ENCODE measurements at places on chromosomes 5 and 9. TPM values are rescaled to one million over a fixed set of nuclear protein-coding genes. Genes with fewer than 3 reads are reported as not detected.

- DNase-seq, result no peak
These were observed 200.0 kb downstream of the NR2F1-AS1 start for GRCh38 chr5:93381057-93381456.

DNA sequence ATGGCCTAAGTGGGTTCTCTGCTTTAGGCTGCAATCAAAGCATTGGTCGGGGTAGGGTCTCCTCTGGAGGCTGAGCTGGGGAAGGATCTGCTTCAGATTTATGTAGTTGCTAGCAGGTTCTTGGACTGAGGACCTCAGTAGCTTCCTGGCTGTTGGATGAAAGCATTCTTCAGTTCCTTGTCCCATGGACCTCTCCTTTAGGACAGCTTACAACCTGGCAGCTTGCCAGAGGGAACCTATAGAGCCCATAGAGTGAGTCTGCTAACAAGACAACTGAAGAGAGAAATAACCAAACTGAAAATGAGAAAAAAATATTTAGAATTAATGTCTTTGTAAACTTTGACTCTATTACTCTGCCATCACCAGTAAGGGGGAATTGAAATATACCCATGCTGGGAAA, 12.4 kb downstream of the MRPS30 start:
- no peak for DNase-seq

NR4A3 gene
- polyA plus RNA-seq, result 0.02 TPM

ECM2 gene
- 11.6 TPM for polyA plus RNA-seq

- no peak for DNase-seq
These were observed 70.9 kb downstream of the PRLR start for GRCh38 chr5:35159370-35159742.

- DNase-seq, result no peak
These were observed 47.2 kb upstream of the AGXT2 start for GRCh38 chr5:35094948-35095347.

PFN3 gene
- not detected for polyA plus RNA-seq

PTPN3 gene
- 26.8 TPM for polyA plus RNA-seq

DNA sequence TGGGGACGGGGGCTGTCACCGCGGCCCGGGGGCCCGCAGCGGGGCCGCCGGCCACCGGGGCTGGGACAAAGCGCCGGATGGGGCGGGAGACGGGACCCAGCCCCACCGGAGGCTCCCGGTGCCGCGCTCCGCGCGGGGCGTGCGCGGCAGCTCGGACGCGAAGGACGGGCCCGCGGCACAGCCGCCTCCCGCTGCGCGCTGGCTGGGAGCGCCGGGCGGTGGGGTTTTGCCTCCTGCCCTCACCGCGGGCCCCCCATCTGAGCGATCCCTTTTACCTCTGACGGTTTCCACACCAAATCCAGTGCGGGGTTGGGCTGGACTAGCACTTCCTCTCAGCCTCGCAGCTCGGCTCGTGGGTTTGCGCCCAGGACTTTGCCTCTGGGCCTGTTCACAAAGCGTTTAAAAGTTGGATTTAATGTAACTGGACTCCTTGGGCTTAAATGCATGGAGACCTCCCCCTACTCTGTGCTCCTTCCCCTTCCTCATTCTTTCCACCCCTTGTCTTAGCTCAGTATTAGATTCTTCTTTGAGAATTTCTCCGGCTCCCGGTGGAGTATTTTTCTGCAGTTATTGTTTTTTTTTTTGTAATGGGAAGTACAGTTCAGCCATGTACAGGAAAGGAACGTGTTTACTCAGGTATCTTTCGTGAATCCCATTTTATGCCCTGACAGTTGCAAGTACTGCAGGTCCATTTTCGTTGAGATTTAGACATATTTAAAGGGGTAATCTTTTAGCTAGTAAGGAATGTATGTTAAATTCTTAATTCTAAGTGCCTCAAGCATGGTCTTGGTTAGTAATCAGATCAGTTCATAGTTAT, 691 bp downstream of the FCHO2 start:
- peak; percentile 71 for DNase-seq

GRCh38 chr9:13513716-13514444, 234.4 kb upstream of the MPDZ start:
- no peak for DNase-seq

ZNF300 gene
- 0.53 TPM for polyA plus RNA-seq

- DNase-seq, result no peak
These were observed 53.7 kb downstream of the TLE1 start for GRCh38 chr9:81635521-81636254.

- DNase-seq, result no peak
These were observed 1609.7 kb upstream of the CDH9 start for GRCh38 chr5:28648108-28648507.
